CD4-positive, alpha-beta memory T cell (primary cell): ENCODE measurements at places on chromosomes 11 and 22. TPM values are rescaled to one million over a fixed set of nuclear protein-coding genes. Genes with fewer than 3 reads are reported as not detected.
A peak's percentile ranks its signal among the peaks of the same experiment; 100 is the strongest.

DNA sequence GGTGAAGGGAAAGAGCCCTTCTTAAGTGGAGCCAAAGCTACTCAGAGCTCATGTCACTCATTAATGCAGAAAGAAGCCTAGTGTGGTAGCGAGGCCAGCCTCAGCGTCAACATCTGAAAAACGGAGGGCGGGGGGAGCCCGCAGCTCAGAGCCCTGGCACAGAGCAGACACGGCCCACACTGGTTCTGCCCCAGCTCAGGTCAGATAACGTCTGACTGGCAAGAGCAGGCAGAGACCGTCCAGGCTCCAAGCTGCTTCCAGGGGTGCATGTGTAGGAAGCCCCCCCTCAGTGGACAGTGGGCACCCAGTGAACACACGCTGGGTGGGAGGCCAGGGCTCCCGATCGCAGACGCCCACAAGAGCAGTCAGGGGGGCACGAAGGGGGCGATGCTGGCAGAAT lies 100.8 kb downstream of the SHANK2 start:
- no peak for DNase-seq

DNA sequence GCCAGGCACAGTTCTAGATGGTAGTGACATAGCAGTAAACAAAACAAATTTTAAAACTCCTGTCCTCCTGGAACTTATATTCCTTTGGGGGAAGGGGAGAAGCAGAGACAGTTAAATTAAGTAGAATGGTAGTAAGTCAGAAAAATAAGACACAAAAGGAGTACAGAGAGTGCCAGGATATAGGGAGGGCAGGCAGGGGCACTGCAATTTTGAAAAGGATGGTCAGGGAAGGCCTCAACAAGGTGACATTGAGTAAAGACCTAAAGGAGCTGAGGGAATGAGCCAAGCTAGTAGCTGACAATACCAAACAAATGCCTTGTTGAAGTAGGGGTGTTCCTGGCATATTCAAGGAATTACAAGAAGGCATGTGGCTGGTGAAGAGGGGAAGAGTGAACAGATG lies 10.2 kb downstream of the NUP160 start:
- no peak for DNase-seq

The AMBRA1 gene
- 40.8 TPM for total RNA-seq

DNA sequence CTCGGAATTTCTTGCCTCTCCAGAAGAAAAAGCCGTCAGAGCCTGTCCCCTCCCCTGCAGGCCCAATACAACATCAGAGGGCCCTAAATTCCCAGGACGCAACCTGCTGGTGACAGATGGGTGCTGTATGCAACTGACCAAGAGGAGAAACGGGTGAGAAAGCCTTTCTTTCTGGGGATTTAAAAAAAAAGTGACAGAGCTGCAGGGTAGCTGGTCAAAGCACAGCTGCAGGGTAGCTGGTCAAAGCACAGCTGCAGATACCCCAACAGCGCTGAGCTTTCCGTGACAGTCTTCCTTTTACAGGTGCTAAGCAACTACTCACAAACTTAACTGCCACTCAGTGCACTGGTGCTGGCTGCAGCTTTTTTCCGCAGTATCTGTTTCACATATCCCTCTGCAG lies 17.8 kb downstream of the AP1B1 start:
- no peak for DNase-seq

DNA sequence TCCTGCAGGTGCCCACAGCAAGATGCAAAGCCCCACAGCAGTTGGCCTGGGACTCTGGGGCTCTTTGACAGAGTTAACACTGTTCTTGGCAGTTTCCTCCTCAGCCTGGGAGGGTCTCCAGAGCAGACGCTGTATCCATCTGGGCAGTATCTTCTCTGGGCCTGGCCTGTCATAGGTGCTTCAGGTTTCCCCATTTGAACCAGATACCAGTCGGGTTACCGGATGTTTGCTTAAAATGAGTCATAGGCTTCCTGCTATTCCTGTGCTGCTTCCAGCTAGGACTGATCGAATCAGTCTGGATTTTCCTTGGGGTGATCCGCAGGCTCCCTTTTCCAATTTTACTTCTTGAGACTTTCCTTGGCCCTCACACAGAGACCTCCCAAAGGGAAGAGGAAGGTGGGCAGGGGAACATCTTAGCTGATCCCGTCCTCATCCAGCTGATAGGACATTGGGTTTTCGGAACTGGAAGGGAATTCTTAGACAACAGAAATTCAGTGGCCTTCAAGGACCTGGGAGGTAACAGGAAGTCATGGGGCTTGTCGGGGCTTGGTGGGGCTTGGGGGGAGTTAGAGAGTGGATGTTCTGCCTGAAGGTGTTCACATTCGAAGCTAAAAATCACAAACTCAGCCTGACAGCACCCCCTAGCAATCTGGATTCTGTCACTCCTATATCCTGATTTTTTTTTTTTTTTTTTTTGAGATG lies 2.4 kb upstream of the RANGAP1 start:
- DNase-seq = no peak

The WBP2NL gene
- 3.5 TPM for total RNA-seq

GRCh38 chr11:123745764-123746451 lies 4.4 kb upstream of the ZNF202 start:
- DNase-seq = no peak

DNA sequence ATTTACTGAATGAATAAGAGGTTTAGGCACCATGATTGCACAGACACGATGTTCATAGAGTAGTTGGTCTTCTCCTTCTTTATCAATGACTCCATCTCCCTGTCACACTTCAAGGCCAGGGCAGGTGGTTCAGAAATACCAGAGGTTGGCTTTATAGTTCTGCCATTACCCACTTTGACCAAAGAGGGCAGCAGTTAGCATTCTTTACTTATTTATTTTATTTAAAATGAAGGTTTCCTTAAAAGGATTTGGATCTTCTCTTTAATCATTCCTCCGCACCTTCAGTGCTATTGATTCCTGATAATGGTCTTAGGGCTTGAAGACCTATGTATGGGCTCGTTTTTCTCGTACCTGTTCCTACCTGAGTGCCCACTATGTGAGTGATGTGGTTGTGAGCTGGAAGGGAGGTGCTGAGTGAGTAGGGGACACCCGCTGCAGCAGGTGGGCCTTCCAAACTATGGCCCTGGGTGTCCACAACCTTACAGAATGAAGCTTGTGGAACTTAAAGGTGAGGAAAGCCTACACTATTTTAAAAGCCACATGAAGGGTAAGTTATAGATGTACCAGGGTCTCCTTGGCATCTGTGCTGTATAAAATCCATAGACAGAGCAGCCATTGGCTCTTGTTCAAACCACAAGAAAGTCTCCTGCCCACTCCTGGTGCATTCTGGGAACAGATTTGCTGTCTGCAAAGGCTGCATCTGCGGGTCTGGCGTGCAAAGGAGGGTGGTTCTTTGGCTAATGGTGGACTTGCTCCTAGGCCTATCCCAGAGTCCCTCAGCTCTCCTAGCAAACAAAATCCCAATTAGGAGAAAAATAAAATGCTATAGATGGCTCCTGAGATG lies 35.0 kb downstream of the TIMP3 start:
- no peak for DNase-seq

The ARHGAP20 gene
- 0.09 TPM for total RNA-seq

- no peak for DNase-seq
Measured at GRCh38 chr11:75762885-75763284, 5.7 kb upstream of the DGAT2 start.

DNA sequence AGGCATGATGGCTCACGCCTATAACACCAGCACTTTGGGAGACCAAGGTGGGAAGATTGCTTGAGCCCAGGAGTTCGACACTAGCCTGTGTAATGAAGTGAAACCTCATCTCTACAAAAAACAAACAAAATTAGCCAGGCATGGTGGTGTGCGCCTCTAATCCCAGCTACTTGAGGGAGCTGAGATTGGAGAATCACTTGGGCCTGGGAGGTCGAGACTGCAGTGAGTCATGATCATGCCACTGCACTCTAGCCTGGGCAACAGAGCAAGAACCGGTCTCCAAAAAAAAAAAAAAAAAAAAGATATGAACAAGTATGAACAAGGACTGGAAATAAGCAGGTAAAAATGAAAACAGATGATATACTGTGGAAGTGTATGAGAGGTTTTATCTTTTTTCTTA lies 54.1 kb upstream of the SOX6 start:
- DNase-seq = no peak

DNA sequence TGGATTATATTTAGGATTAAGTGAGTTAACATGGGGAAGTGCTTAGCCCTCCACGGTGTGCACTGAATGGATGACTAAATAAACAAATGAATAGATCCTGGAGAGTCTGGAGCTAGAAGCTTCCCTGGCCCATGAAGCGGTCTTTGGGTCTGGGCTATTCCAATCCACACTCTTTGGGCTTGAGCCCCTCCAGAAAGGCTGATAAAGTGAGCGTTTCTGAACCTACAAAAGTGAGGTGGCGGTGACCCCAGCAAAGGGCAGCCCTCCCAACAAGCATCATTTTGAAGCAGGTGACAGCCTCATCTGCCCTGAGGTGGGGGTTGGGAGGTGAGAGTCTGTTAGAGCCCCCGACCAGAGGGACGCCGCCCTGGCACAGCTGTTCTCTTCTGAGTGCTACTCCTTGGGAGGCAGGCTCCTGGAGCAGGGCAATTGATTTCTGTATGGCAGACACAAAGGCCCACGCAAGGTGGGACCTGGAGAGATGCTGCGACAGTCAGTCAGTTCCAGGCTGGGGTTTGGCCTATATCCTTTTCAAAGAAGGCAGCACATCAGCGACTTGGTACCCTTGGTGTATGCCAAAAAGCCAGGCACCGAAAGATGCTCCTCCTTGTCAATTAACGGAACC lies 157.8 kb downstream of the CACNA1I start:
- DNase-seq = no peak

- DNase-seq = no peak
Measured at GRCh38 chr11:123034597-123034996, 27.3 kb downstream of the HSPA8 start.

DNA sequence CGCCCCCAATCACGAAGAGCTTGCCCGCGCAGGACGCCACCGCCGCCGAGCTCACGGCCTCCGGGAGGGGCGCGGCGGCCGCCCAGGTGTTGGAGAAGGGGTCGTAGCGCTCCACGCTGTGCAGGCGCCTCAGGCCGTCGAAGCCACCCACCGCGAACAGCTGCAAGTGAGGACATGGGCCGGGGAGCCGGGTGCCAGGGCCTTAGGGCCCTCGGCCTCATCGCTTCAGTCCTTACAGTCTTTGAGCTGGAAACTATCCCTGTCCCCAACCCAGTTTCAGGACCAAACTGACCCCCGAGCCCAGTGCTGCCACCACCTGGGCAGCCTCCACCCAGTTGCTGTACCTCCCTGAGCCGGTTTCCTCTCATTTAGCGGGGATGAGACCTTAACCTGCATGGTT lies 7.6 kb downstream of the KLHL35 start:
- DNase-seq = no peak

The SLC22A8 gene
- total RNA-seq = not detected

- no peak for DNase-seq
Measured at GRCh38 chr22:36790648-36791047, 14.7 kb upstream of the IFT27 start.

GRCh38 chr11:34727228-34727737 lies 106.4 kb downstream of the EHF start:
- DNase-seq = no peak

DNA sequence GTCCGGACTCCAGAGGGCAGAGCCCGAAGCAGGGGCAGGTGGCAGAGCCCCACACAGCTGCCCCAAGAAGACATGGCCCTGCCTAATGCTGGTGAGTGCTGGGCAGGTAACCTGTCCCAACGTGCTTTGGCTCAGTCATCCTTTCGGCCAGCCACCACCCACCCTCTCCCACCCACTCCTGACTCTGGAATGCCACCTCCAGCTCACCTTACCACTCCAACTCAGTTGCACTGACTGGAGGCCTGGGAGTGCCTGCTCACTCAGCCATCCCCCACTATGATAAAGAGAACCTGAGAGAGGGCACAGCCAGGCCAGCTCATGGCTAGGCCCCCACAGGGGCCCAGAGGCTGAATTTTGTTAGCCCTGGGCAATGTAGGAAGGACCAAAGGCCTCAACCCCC lies 53.8 kb upstream of the MPEG1 start:
- no peak for DNase-seq

- DNase-seq = no peak
Measured at GRCh38 chr11:17186932-17187692, 20.7 kb downstream of the PIK3C2A start.

DNA sequence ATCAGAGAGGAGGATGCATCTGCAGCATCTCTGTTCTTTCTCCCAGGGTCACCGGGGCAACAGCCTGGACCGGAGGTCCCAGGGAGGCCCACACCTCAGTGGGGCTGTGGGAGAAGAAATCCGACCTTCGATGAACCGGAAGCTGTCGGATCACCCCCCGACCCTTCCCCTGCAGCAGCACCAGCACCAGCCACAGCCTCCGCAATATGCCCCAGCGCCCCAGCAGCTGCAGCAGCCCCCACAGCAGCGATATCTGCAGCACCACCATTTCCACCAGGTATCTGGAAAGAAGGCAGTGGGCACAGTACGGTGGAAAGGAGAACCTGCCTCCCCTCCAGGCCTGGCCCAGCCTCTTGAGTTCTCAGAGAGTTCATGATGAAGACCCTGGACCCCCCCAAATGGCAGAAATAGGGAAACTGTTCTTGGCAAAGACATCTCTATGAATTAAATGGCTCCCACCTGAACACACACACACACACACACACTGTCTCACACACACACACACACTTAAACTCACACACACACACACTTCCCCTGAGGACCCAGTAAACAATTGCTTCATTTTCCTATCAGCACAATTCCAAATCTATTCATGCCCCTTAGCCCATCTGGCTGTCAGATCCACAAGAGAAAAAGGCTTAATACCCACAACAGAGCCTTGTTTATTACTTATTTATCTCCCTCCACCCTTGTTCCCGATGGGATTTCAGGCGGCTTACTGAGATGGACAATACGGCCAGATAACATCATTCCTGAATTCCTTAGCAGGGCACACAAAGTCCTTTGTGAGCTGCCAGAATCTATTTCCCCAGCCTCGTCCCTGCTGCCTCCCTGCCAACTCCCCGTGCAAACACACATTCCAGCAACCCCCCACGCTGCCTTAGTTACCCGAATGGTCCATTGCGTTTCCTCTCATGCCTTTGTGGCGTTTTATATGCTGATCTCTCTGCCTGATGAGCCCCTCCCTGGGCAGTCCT lies 8.1 kb downstream of the TMA7B start:
- no peak for DNase-seq

The KCNK7 gene
- 2.7 TPM for total RNA-seq

The SLC15A3 gene
- 4.6 TPM for total RNA-seq

The RASSF10 gene
- not detected for total RNA-seq

- no peak for DNase-seq
Measured at GRCh38 chr11:61384271-61385242, 7.8 kb upstream of the TMEM216 start.

GRCh38 chr22:50247748-50248147 lies 2.9 kb upstream of the TUBGCP6 start:
- no peak for DNase-seq

GRCh38 chr11:130314750-130315285 lies at the start of gene ZBTB44:
Gene ZBTB44, minus strand, starts transcription at chr11:130314917. Its CDS starts 53,044 bp downstream, at chr11:130261873.
- DNase-seq = peak; percentile 93

GRCh38 chr11:1507381-1508140 lies 21.0 kb upstream of the MOB2 start:
- DNase-seq = no peak

- DNase-seq = peak; percentile 24
Measured at GRCh38 chr22:50276143-50276542, 6.0 kb upstream of the MAPK11 start.

- no peak for DNase-seq
Measured at GRCh38 chr22:21445437-21446127, 21.6 kb upstream of the TMEM191C start.

The MS4A1 gene
- total RNA-seq = 5.7 TPM
